Hindlimb muscle (tissue), 1 donor: ENCODE measurements at places on chromosomes 5 and 9. TPM values are rescaled to one million over a fixed set of nuclear protein-coding genes. Genes with fewer than 3 reads are reported as not detected.

The EQTN gene
- polyA plus RNA-seq: not detected

The PCDHGB1 gene
- polyA plus RNA-seq: 0.45 TPM

The SPINK6 gene
- not detected for polyA plus RNA-seq

The DMAC1 gene
- 51.6 TPM for polyA plus RNA-seq

The NOXA1 gene
- 4.2 TPM for polyA plus RNA-seq

The PPP3R2 gene
- polyA plus RNA-seq: not detected

The C1QTNF2 gene
- 21.0 TPM for polyA plus RNA-seq

The TMEM174 gene
- not detected for polyA plus RNA-seq

GRCh38 chr5:17425385-17426070 lies 72.5 kb upstream of the TAF11L2 start:
- no peak for DNase-seq

GRCh38 chr9:120944434-120944843 lies 17.8 kb upstream of the TRAF1 start:
- DNase-seq: no peak

DNA sequence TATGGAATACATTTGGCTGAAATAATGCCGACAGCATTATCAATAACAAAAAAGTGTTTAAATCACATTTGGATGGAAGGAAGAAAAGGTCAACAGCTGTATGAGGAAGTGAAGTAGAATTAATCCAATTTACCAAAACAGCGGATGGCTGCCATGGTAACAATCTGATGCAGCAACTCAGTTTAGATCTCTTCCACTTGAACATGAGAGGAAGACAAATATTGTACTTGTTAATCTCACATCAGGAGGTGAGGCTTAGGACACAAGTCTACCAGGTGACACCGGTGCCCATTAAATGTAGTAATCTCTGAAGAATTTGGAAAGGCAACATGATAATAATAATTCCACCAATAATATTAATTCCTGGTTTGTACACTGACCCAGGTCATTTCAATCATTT lies 2.4 kb downstream of the RASEF start:
- DNase-seq: no peak

GRCh38 chr5:14112998-14113652 lies 30.0 kb upstream of the TRIO start:
- no peak for DNase-seq

GRCh38 chr5:176466245-176466871 lies 18.2 kb downstream of the FAF2 start:
- DNase-seq: no peak

DNA sequence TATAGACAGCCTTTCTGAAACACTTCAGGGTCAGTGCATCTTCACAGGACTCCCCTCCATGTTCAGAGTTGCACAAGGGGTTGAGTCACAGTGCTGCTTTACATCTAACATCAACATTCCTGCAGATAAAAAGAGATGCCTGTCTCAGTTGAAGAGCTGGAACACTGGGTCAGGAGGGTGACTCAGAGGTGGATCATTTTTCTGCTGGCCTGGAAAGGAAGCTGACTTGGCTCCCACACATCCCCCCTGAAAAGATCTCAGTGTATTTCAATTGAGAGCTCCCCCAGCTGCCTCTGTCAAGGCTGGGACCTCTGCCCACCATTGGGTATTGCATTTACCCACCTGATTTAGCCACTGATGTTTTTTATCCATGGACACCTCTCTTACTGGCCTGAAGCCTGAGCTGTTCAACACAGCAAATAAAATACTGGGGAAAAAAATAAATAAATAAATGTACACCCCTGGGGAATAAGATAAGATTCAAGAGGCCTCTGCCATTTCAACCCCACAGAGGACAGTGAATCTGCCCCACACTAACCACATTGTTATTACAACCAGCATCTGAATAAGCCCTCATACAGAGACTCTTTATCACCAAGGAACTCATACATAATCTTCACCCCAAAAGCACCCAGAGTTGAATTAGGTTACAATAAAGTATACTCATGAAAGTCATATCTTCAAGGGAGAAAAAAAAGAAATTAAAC lies 716.4 kb downstream of the SEMA5A start:
- DNase-seq: no peak

GRCh38 chr5:53983568-53984460 lies 326.6 kb downstream of the ARL15 start:
- DNase-seq: no peak

DNA sequence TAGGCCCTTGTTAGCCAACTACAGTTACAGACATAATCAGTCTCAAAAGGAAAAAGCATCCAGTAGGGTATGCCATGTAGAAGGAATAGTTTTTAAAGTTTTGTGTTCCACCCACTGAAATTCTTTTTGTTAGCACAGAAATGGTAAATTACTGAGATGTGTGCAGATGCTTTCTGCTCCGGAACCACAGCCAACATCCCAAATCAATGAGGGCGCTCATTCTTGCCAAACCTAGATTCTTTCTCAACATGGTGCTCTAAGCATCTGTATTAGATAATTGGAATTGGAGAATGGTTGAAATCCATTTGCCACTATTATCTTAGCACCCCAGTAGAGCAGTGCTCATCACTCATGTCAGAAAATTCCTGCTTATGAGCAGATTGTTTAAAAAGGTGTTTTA lies 127.8 kb downstream of the SEC61B start:
- no peak for DNase-seq

GRCh38 chr9:136956604-136957003 lies 4.5 kb downstream of the LCN12 start:
- no peak for DNase-seq

- no peak for DNase-seq
Observed at GRCh38 chr5:80871541-80871961, 88.6 kb upstream of the RASGRF2 start.

- no peak for DNase-seq
Observed at GRCh38 chr9:89871871-89872331, 267.1 kb downstream of the GADD45G start.

- DNase-seq: no peak
Observed at GRCh38 chr9:96185518-96186156, 116.3 kb downstream of the HSD17B3 start.

- peak; percentile 90 for DNase-seq
Observed at GRCh38 chr9:113599646-113600022, 136.1 kb downstream of the RGS3 start.

DNA sequence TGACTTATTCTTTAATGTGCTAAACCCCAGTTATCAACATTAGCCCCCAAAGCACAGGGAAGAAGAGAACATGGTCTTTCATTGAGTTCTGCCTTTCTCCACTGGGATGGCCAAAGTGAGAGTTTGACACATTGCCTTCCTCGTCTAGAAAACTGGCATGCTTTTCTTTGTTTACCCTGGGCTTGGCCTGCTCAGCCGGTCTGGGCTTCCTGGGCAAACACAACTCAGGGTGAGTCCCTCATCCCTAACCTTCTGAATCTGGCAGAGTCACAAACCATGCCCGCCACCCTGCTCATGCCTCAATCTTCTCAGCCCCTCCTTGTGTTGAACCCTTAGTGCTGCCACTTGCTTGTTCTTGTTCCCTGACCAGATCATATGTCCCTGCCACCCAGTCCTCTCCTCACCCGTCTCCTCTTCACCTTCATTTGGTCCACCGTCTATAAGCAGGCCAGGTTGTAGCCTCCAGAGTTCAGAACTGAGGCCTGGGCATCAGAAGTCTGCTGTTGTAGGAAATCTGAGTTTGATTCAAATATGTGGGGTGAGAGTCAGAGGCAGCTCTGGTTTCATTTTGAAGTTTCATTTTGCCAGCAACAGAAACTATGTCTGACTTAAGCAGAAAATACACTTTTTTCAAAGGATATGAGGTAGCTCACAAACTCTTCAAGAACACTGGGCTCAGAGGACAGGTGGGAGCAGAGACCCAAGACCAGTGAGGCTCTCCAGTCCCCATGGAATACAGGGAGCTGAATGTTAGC lies 217.6 kb downstream of the NDUFS4 start:
- DNase-seq: no peak

GRCh38 chr9:96333958-96334357 lies 32.0 kb upstream of the HSD17B3 start:
- DNase-seq: no peak

DNA sequence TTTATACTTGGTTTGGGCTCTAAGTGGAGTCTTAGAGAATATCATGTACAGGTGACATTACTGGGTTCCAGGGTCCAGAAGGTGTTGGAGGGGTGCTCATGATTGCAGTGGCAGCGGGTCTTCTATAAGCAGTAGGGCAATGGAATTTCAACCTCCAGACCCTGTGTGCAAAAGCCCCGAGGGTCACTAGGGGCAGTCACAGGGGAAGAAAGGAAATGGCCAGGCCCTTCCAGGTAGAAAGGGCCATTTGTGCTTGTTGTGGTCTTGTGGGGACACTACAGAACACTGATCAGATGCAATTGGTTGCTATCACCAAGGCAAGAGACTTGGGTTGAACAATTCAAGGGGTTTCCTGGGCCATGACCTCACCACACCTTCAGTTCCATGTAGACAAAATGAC lies 283.4 kb downstream of the GADD45G start:
- DNase-seq: no peak

DNA sequence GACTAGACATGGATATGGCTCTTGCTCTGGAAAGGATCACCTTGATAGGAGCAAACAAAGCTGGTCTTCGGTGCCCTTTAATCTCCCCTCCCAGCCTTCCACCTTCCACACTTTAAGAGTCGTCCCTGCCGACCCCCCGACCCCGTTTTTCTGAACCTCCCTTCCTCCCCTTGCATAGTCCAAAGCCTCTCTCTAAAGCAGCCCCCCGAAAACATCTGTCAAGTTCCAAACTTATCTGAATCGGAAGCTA lies 423 bp upstream of the NUP214 start:
- DNase-seq: no peak

DNA sequence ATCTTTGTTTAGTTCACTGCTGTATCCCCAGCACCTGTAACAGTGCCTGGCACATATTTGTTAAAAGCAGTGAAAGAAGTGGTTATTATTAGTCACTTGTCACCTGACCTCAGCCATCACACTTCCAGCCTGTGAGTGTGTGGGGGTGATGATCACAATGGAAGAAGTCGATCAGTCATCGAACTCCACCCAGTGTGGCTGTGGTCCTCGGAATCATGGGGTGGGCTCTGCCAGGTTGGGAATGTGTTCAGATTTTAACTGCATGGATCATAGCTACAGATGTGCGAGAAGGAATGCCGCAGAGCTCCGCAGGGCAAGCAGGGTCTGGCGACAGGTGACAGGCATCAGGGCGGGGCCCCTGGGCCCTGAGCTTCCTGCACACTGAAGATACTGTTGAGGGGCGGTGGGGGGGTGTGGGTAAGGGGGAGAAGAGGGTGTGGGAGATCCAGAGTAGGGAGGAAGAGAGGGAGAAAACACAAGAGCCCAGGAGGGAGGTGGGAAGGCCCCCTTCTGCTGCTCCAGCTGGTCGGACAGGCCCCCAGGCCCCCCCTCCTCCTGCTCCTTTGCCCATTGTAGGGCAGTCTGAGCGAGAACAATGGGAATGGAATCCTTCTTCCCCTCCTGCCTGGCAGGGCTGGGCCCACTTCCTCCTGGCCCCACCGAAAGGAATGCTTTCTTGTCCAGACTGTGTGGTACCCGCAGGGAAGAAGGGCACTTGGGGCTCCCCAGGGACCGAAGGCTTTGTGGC lies 89.6 kb downstream of the SPRY4 start:
- no peak for DNase-seq

- no peak for DNase-seq
Observed at GRCh38 chr5:144194144-144194543, 23.5 kb downstream of the KCTD16 start.

DNA sequence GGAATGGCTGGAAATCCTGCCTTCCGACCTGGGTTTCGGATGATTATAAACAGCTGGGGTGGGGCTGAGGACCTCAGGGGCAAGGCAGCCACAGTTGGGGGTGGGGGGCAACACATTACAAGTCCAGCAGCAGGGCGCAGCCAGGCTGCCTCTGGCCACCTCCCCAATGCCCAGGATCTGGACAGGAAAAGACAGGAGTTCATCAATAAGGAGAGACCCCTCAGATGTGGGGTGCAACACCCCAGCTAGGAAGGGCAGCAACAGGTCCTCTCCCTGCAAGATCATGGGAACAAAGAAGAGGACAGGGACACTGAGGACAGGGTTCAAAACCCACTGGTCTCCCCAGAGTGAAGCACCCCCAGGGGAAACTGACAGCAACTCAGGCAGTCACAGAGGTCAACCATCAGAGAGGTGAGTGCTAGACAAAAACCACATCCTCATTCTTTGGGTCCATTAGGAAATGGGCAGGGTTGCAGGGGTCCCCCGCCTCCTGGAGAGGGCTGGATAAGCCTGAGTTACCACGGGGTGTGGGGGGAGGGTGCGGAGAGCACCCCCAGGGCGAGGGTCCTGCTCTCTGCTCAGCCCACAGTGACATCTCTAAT lies 33.5 kb downstream of the SEMA4D start:
- DNase-seq: no peak

DNA sequence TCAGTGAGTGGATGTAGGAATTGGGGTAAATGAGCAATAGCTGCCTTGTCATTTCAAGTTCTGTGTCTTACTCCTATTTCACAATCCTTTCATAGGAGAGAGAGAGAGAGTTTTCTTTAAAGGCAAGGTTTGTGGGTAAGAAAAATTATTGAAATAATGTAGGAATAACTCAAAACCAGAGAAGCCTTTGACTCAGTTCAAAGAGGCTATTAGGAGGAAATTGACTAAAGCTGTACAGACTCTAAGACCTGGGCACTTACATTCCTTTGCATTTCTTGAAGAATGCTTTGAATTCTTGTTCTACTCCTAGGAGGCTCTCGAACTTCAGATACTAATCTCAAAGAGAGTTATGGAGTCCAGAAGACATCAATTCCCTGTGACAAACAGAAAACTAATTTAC lies 257.1 kb downstream of the FBXL7 start:
- no peak for DNase-seq

GRCh38 chr5:127196042-127196441 lies 94.6 kb upstream of the MEGF10 start:
- no peak for DNase-seq

GRCh38 chr9:130872912-130873503 lies 23.6 kb downstream of the QRFP start:
- DNase-seq: no peak
